ENCODE measurements at places on chromosomes 11 and 22.

- DNase-seq: peak; percentile 7
These were observed 270.8 kb upstream of the SESN3 start for GRCh38 chr11:95501761-95502266.

DNA sequence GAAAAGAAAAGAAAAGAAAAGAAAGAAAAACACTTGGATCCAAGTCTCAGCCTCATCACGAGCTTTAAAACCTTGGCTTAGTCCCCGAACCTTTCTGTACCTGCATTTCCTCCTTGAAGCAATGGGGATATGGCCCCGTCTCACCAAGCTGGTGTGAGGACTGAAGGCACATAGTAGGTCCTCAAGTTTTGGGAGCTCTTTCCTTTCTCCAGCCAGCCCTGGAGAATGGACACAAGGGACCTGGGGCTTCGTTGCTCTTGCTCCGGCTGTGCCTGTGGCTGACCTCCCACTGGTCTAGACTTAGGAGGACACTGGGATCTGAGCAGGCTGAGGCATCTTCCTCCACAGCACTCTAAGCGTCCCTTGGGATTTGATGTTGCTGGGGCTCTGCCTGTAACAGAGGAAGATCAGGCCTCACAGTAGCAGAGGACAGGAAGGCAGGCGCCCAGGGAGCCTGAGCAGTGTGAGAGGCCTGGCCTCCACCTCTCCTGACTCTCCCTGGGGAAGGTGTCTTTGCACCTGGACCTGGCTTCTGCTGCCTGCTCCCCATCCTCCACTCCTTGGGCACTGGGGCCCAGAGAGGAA lies 32.8 kb downstream of the KCNC1 start:
- no peak for DNase-seq

- peak; percentile 88 for DNase-seq
These were observed 40.0 kb upstream of the CREB3L1 start for GRCh38 chr11:46237248-46238077.

DNA sequence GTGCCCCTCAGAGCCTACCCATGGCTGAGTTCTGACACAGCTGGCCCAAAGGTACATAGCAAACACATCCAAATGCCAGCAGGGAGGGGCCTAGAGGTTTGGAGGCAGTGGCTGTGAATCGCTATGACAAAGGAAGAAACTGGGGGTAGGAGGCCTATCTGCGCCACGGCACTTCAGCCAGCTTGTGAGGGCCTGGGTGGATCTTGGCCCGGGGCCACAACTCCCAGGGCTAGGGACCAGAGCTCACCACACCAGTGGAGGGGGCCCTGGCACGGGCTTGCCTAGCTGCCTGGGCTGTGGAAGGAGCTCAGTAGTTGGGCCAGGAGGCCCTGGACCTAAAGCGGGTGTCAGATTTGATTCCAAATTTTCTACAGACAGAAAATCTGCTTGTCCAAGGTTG lies 9.4 kb upstream of the NAP1L4 start:
- no peak for DNase-seq

DNA sequence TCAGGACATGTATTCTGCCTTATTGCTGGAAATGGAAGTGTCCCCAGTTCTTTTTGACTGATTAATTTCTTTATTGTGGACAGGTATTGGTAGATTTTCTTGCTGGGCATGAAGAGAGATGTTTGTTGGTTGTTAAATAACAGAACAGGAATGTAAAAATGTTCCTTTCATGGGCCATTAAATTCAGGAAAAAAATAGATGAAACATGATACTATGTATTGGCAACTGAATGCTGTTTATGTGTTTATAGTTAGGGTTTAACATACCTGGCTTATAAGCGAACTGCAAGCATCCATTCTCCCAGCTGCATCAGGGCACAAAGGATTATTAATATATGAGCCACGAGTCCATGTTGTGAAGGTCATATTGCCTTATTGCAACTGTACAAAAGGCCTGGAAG lies 368.5 kb downstream of the NELL1 start:
- peak; percentile 48 for DNase-seq

GRCh38 chr11:6203327-6203726 lies 2.0 kb upstream of the C11orf42 start:
- no peak for DNase-seq

DNA sequence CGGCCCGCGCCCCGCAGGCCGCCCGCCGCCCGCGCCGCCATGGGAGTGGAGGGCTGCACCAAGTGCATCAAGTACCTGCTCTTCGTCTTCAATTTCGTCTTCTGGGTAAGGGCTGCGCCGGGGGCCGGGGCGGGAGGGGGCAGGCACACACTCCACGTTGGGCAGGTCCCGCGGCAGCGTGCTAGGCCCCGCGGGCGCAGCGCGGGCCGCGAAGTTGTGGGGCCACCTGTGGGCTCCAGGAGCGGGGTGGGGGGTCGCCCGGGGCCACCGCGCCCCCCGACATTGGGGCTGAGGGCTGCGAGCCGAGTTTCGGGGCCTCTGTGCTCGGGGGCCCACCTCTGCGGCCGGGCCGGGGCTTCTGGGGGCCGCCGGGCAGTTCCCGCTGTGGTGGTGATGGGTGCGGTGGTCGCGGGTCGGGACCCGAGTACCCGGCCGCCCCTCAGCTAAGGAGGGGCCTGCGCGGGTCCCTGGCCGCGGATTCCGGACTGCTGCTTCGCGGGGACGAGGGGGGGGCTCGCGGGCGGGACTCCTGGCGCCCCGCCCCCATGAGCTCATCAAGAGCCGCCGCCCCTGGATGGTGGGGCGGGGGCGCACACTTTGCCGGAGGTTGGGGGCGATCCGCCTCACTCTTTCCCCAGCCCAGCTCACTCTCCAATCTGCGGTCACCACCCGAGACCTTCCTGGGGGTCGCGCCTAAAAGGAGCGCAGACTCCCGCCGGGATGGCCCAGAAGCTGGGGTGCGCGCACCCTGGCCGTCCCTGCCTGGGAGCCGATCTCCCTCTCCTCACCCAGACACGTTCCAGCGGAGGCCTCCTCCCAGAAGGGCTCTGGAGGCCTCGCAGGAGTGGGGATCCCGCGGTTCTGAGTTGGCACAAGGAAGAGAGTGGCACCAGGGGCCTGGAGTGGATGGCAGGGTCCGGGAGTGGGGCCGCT lies 667 bp downstream of the CD81 start:
- peak; percentile 50 for DNase-seq

DNA sequence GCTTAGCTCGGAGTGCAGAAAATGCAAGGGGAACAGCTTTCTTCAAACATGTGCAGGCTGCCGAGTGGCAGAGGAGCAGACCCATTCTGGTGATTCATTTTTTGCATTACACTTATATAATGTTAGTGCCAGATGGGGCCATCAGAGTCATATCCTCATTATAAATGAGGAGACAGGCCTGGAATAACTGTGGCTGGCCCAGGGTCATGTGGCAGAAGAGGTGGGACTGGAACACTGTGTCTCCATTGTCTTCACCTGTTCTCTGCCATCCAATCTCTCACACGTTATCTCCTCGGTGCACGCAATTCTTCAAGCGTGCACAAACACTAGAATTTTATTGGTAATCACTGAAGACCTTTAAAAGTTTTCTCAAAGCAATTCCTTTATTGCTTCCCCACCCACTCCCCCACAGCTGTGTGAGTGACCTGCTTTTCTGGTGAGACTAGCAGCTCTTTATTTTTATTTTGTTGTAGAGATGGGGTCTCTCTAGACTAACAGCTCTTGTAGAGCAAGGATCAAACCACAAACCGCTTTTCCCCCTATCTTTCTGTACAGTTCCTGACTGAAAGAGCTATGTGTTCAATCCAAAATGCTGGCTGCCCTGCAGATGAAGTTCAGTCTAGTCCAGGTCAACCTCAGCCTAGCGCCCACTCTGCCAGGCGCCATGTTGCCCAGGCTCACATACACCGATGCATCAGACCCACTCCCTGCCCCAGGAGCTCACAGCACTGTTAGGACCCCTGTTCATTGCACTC lies 75.3 kb downstream of the ST3GAL4 start:
- DNase-seq: no peak

DNA sequence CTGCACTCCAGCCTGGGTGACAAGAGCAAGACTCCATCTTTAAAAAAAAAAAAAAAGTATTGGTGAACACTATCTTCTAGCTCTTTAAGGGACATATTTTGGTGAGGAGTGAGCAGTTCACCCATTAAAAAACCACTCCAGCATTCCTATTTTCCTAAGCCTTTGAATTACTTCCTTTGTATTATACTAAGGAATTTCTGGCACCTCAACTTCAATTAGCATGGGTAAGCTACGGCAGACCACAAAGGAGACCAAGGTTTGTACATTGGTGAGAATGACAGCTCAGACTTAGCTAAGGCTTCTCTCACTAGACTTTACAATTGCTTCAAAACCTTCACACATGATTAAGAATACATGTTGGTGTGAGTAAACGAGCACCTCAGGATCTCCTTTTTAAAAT lies 57.0 kb upstream of the BIRC3 start:
- DNase-seq: peak; percentile 46

DNA sequence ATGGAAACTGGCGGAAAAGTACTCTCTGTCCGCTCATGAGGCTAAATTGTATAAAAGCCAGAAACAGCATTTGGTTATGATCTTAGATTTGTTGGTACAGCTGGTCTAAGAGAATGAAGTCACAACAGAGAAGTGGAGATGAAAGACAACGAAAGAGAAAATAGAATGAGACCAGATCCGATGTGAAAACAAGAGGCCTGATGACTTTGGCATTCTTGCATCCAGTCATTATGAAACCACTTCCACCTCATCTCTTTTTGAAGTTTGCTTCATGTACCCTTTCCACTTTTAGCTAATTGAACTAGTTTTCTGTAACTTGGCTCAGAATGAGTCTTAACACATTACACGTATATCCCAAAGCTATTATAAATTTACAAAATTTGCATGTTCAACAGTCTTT lies 1431.7 kb downstream of the LRRC4C start:
- no peak for DNase-seq

GRCh38 chr11:64786308-64786707 lies 8.0 kb upstream of the SF1 start:
- no peak for DNase-seq

DNA sequence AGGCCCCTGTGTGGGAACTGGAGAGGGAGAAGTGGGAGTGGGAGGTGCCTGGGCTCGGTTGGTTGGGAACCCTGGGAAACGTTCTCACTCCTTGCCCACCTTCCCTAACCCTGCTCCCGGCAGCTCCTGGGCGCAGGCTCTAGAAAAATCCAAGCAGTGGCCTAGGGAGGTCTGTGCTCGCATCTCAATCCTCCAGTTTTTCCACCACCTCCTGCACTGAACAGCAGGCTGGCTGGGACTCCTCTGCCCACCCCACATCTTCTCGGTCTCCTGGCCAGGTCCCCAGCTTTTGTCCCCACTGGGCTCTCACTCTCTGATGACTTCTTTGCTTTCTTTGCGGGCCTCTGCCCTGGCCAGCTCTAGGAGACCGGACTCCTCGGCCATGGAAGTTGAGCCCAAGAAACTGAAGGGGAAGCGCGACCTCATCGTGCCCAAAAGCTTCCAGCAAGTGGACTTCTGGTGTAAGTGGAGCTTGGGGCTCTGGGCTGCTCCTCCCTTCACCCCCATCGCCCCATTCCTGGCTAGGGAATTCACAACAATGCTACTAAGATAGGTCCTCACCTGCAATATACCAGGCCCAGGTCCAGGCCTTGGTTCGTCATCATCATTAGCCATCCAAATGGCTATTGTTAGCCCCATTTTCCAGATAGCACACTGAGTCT lies 35.6 kb downstream of the PRDM11 start:
- no peak for DNase-seq

GRCh38 chr22:41939981-41940831 lies 6.7 kb downstream of the CENPM start:
- no peak for DNase-seq

- no peak for DNase-seq
These were observed 5.6 kb downstream of the APOL6 start for GRCh38 chr22:35653824-35654223.

DNA sequence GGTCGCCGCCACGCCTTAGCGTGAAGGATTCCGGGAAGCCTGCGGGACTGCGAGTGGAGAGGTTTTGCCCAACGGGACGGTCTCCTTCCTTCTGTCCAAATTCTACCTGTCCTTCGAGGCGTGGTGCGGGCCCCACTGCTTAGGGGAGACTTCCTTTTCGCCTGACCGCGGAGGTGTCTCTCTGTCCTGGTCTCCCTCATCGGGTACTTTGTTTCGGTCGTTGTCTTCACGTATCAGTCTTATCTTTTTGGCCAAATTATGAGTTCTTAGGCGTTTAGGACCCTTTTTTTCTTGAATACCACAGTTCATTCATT lies 388 bp downstream of the HINFP start:
- no peak for DNase-seq

GRCh38 chr11:30826911-30827310 lies 240.8 kb upstream of the MPPED2 start:
- DNase-seq: no peak

DNA sequence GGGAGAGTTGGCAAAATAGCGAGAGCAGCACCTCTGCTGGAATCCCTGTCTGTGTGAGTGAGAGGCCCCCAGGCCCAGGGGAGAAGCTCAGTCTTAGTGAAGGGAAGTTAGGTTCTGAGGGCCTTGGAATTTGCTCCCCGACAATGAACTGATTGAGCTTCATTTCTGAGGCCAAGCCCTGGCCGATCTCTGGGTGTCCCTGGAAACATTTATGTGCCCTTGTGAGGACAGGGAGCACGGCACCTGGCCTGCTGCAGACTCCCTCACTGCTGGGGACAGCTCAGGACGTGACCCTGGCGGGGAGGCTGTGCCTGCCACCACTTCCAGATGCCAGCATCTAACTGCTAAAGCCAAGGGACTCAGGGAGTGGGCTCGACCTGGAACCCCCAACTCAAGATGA lies 52.0 kb downstream of the ARHGAP8 start:
- no peak for DNase-seq

- DNase-seq: peak; percentile 15
These were observed 11.9 kb downstream of the CHID1 start for GRCh38 chr11:898540-899190.
